ENCODE measurements at places on chromosomes 6 and 20. TPM values are rescaled to one million over a fixed set of nuclear protein-coding genes. Genes with fewer than 3 reads are reported as not detected.
A peak's percentile ranks its signal among the peaks of the same experiment; 100 is the strongest.

Gene TP53INP2
- 2.4 TPM for total RNA-seq

DNA sequence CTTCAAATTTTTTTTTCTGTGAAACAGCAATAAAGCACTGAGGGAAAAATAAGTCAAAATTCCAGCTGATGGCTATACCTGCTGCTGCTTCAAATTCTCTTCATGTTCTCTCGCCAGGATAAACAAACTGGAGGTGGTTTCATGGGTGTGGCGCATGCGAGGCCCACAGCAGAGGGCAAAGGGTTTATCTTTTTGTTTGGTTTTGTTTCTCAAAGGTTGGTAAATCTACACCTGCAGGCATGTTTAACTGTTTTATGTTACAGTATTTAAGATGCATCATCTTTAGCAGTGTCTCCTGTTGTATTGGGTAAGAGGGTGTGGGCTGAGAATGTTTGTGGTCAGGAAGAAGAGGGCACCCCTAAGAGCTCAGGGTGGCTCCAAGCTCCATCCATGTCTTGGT, 342.2 kb downstream of the CDH26 start:
- H3K27me3 ChIP-seq = no peaks in the 10 kb centered on the region
- no peaks in the 10 kb centered on the region for H3K4me1 ChIP-seq
- no peak for DNase-seq
- no peak overlapping the region for H3K27ac ChIP-seq

- no peaks in the 10 kb centered on the region for H3K27me3 ChIP-seq
- no peaks in the 10 kb centered on the region for H3K4me1 ChIP-seq
- H3K4me3 ChIP-seq = no peak overlapping the region
- DNase-seq = no peak
- H3K36me3 ChIP-seq = no peaks in the 10 kb centered on the region
These were observed 7.2 kb downstream of the GCNT2 start for GRCh38 chr6:10528158-10528981.

GRCh38 chr20:60573003-60573680, 614.9 kb downstream of the CDH26 start:
- DNase-seq = peak; percentile 53
- H3K4me1 ChIP-seq = peaks cover 6% of the 10 kb centered on the region
- no peaks in the 10 kb centered on the region for H3K27me3 ChIP-seq
- no peak overlapping the region for H3K4me3 ChIP-seq
- H3K36me3 ChIP-seq = no peaks in the 10 kb centered on the region
- H3K27ac ChIP-seq = no peak overlapping the region

- H3K4me1 ChIP-seq = peaks cover 9% of the 10 kb centered on the region
- H3K36me3 ChIP-seq = no peaks in the 10 kb centered on the region
- 0 out of 2 replicates have a peak, but pooled peaks cover 5% of the 10 kb centered on the region for H3K27me3 ChIP-seq
- peak; percentile 12 for DNase-seq
These were observed 1.0 kb upstream of the DUSP22 start for GRCh38 chr6:291204-291696.

Gene SLC32A1
- total RNA-seq = not detected

DNA sequence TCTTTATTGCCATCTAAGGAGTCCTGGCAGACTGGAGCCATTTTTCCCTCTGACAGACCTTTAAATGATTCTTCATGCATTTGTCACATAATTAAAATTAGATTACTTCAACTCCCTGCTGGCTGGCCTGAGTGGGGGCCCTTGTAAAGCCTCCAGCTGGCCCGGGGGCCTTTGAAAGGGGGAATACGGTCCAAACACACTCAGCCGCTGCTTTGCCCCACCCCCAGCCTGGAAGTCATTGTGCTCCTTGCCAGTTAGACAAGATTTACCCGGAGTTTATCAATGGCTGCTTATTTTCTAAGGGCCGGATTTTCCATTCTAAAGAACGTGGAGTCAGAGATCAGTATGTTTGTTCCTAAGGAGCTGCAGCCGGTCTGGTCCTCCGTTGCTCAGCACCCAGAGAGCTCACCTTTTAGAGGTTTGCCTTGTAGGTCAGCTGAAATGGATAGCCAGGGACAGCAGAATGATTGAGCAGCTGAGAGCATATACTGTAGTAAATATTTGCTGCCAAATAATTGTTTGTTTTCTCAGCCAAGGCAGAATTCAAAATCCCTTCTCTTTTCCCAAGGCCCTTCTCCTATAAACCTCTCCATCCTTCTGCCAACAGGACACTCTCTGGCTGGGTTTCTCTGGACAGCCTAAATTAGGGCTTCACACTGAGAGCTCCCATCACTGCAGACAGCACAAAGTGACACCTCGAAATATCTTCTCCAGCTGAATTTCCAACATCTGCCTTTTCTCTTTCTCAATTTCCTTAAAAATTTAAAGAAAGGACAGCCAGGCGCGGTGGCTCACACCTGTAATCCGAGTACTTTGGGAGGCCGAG, 68.4 kb upstream of the RBM24 start:
- H3K27ac ChIP-seq = no peak overlapping the region
- H3K4me1 ChIP-seq = peaks cover 8% of the 10 kb centered on the region
- peak; percentile 11 for DNase-seq
- H3K36me3 ChIP-seq = no peaks in the 10 kb centered on the region

DNA sequence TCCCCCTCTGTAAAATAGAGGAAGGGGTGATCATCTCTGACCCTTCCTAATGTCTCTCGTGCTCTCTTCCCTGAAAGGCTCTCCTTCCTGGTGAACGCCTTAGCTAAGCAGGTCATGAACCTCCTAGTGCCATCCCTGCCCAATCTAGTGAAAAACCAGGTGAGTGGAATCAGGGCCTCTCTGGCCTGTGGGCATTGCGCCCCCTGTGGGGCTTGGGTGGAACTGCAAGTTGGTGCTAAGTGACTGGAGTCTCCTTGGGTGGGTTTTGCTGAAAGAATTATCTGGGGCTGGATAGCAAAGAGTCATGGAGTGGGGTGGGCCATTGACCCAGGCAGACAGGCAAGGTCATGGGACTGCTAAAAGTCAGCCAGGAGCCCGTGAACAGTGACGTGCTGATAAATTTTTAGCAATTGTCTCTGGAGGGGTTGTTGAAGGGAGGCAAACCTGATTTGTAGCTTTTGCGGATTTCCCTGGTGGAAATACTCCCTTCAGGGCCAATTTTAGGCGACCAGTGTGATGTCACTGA, 8.9 kb downstream of the BPIFB1 start:
- peak; percentile 36 for DNase-seq
- peaks cover 32% of the 10 kb centered on the region for H3K27me3 ChIP-seq
- H3K4me1 ChIP-seq = no peaks in the 10 kb centered on the region
- H3K36me3 ChIP-seq = no peaks in the 10 kb centered on the region
- H3K4me3 ChIP-seq = no peak overlapping the region

Gene ROS1
- total RNA-seq = 0.43 TPM

Gene PTCRA
- not detected for total RNA-seq

DNA sequence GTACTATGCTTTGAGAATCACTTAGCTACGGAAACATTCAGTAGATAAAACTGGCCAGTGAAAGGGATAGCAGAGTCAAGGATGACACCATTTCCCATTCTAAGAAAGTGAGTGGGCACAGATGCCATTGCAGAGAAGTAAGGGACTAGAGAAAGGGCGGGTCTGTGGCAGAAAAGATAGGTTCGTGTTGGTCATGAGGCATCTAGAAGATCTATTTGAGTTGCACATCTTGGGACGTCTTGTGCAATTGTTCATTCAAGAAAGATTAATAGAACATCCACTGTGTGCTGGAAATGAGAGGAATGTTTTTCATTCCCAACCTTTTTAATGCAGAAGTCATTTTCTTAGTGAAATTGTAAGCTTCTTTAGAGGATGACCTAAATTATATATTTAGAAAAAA, 161.7 kb downstream of the PLCB1 start:
- no peak overlapping the region for H3K4me3 ChIP-seq
- peaks cover 10% of the 10 kb centered on the region for H3K4me1 ChIP-seq
- no peaks in the 10 kb centered on the region for H3K27me3 ChIP-seq

Gene HLA-DQB2
- total RNA-seq = not detected

- no peak for DNase-seq
- no peak overlapping the region for H3K4me3 ChIP-seq
- no peak overlapping the region for H3K27ac ChIP-seq
- no peaks in the 10 kb centered on the region for H3K36me3 ChIP-seq
These were observed 57.4 kb downstream of the DTD1 start for GRCh38 chr20:18645196-18645745.

Gene TRIM27
- total RNA-seq = 67.7 TPM

GRCh38 chr6:4804095-4804494, 27.9 kb downstream of the CDYL start:
- H3K27me3 ChIP-seq = no peaks in the 10 kb centered on the region
- H3K4me3 ChIP-seq = no peak overlapping the region
- H3K4me1 ChIP-seq = peaks cover 15% of the 10 kb centered on the region
- peak; percentile 88 for DNase-seq

GRCh38 chr20:41111578-41111951, 25.8 kb upstream of the PLCG1 start:
- no peaks in the 10 kb centered on the region for H3K4me1 ChIP-seq
- no peak overlapping the region for H3K27ac ChIP-seq
- no peak for DNase-seq

DNA sequence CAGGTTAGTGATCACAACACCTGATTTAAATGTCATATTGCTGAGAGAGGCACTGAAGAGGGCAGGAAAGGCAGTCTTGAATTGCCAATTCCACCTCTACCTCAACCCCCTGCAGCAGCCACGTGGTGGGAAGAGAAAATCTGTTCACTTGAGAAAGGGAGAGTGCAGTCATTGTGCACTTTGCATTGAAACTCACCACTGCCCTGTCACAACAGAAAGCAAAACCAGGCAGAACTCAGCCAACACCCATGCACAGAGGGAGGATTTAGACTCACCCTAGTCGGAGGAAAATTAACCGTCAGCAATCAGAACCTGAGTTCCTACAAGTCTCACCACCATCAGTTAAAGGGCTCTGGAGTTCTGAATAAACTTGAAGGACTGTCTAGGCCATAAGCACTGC, 1040.2 kb downstream of the HACE1 start:
- H3K36me3 ChIP-seq = no peaks in the 10 kb centered on the region
- no peak overlapping the region for H3K4me3 ChIP-seq
- DNase-seq = no peak
- H3K4me1 ChIP-seq = no peaks in the 10 kb centered on the region

Gene GFRA4
- total RNA-seq = not detected

Gene GCLC
- total RNA-seq = 6.4 TPM
